DMS79 treated with DMSO at 0.1 percent for 48 hours (cell line): ENCODE measurements at places on chromosomes 5 and 9.

- no peak for DNase-seq
Observed at GRCh38 chr5:124876983-124877382, 130.5 kb upstream of the ZNF608 start.

DNA sequence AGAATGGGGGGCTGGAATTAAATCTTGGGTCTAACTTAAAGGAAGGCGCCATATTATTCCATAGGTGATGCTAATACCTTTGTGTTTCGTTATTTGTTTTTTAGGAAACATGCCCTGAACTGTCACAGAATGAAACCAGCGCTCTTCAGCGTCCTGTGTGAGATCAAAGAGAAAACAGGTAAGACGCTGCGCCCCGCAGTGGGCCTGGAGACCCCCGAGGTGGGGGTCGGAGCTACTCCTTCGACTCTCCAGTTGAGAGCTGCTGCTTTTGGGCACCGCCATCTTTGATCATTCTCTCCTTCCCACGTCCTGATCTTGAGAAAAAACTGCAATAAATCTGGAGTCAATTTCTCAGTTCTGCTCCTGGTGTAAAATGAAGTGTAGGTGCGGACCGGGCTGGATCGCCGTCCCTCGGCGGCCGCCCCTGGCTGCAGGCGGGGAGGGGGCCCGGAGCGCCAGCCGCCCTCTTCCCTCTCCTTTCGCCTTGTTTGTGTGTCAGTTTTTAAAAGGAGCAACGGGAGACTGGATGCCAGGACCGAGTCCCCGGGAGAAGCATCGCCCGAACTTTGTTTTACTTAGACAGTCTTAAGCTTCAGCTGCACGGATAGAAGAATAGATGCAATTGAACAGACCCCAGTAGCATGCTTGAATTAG, 1.4 kb downstream of the PBX3 start:
- DNase-seq, result peak; percentile 82

DNA sequence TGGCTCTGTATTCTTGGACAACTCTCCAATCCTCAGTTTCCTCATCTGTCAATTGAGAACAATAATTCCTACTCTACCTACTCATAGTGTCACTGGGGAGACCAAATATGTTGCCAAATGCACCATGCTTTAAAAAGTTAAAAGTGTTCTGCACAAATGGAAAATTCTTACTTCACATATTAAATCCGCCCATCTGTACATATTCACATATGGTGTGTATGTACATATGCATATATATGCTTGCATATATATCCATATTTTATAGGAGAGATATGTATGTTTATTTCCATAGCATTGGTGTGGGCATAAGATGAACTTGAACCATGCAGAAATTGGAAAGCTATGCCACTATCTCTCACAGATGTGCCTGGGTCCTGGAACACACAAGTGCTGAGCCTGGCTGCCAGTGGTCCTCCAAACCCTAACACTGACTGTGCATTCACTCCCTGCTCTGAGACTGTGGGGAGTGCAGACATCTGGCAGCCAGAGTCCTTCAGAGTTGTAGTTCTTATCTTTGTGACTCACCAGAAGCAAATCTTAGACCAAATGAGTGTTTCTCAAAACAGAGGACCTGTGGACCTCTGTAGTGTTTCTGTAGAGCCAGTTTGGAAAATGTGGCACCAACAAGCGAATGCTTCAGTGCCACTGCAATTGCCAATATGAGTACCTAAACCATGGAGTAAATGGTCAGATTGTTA, 168.7 kb downstream of the GRIA1 start:
- DNase-seq, result no peak

GRCh38 chr9:84111726-84112125, 131.1 kb downstream of the RMI1 start:
- no peak for DNase-seq

- no peak for DNase-seq
Observed at GRCh38 chr5:17308326-17309065, 91.1 kb downstream of the BASP1 start.

- DNase-seq, result no peak
Observed at GRCh38 chr5:40734986-40735385, 20.8 kb downstream of the TTC33 start.

DNA sequence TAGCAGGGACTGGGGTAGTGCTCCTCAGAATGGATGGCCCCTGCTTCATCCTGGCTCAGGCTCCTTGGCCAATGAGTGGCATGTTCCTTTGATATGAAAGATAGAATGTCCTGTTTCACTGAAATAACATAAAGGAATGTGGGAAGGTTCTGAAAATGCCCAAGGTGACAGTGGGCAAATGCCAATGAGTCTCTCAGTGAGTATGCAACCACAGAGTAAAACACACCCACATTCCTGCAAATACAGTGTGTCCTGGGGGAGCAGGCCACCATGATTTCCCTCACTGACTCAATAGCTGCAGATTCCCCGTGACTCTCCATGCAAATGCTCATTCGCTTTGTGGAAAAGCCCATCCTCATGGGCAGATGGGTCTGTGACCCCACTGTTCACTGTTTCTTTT, 36.4 kb downstream of the ZNF366 start:
- no peak for DNase-seq

DNA sequence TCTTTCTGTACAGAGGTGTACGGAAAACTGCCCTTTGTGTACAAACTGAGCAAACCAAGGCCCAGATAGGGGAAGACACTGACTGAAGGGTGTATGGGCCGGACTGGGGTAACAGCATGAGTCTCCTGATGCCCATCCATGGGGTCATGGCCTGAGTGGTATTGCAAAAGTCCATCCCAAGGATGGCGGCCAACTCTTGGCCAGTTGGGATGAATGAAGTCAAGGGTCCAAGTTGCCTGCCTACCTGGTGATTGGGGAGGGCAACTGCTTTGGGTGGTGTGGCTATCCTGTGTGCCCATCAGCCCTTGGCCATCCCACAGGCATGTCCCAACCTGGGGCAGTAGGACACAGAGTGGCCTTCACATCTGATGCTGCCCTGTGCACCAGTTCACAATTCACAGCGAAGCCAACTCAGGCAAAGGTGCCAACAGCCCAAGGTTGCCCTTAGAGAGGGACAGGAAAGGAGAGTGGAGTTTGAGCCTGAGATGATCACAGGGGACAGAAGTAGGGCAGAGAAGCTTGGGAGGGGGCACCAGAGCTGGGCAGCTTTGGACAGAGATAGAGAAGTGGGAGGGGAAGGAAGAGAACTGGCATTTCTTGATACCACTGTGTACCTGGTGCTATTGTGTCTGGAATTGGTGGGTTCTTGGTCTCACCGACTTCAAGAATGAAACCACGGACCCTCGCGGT, 46.6 kb downstream of the COL15A1 start:
- DNase-seq, result no peak
